NCI-H510A (cell line): ENCODE measurements at places on chromosomes 4 and X.

DNA sequence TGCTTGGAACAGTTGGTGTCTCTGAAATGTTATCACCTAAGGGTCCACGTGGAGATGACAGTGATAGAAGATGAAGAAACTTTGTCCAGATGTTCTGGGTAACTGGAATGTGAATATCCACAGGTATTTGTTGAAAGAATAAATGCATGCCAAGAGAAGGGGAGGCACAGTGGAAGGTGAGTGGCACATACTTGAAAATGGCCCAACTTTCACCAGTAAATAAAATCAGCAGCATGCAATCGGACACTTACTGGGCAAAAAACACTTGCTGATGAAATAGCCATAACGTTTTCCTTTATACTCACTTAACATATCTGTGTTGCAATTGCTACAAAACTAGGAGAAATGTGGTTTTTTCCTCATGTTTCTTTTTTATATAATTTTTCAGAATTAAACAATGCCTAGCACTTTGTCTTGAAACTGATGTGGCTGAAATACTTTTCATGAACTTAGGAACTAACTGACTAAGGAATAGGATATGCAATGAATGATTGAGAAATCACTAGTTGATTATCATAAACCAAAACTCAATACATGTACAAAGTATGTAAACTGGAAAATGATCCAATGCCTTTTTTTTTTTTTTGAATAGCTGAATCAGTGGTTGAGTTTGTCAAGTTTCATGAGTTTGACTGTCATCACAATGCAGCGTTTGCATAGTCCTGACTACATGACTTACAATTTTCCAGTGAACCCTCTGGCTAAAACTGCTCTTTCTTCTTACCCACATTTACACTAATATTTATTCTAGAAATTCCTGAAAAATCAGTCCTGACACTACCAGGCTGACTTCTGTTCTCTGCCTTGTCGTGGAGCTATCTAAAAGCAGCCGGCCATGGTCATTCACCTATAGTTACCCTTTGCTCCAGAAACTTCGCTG lies 127.4 kb downstream of the CPE start:
- DNase-seq: no peak

DNA sequence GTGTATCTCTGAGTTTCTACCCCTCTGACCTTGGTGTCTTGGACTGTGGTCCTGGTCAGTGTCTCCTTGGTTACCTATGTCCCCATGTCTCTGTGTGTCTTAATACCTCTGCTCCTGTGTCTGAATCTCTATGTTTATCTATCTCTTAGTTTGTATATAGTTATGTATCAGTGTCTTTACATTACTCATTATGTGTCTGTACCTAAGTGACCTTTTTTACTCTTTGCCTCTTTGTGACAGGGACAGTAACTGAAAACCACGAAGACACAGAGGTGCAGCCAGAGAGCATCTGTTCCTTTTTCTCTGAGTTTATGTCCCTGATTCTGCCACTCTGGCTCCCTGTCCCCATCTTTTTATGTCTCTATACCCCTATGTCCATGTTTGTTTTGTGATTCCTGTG lies 49.4 kb downstream of the ITIH6 start:
- no peak for DNase-seq

GRCh38 chr4:20044966-20045365 lies 206.7 kb upstream of the SLIT2 start:
- DNase-seq: no peak

DNA sequence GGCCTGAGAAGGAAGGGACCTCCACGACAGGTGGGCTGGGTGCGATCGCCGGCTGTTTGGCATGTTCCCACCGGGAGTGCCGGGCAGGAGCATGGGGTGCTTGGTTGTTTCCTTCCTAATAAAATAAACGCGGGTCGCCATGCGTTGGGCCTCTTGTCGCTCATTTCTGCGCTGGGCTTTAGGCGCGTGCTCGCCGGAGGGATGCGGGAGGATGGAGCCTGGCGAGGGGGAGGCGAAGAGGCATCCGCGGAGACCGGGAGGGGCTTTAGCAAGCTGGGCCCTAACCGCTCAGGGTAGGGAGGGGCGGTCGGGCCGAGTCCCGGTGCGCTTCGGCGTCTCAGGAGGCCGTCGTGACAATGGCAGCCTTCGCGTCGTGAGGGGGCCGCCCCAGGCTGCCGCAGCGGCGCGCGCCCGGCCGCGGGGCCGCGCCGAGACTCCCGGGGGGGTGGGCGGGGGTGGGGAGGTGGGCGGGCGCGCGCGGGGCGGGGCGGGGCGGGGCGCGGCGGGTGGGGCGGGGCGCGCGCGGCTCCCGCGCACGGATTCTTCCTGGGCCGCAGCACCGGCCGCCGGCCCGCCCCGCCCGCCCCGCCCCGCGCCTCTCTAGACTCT lies 476 bp upstream of the GDI1 start:
- no peak for DNase-seq

DNA sequence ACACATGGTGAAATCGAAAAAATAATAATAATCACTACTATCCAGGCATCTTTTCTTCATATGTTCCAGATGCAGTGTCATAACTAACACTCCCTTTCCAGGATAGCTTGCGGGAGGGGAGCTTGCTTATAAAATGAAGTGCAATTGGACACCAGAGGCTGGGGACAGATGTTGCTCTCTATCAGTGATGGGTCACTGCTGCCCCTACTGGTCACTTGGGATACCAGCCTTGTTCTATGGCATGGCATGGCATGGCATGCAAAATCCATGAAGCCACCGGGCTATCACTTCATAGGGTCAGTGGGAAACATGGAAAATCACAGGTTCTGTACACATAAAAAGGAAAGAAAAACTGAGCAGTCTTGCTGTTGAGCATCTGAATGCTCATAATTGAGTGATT lies 168.1 kb downstream of the GLRA2 start:
- DNase-seq: peak; percentile 10

DNA sequence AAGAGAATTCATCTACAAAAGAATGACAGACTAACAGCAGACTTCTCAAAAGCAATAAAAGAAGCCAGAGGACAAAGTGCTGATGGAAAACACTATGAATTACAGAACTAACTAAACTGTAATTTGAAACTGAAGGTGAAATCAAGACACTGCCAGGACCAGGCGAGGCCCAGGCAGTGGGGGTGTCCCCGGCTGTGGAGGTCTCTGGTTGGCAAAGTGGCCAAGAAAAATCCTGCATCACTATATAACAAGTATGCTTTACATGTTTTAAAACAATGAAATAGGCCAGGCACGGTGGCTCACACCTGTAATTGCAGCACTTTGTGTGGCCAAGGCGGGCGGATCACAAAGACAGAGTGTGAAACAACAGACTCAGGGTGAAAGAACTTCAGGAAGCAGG lies 32.9 kb downstream of the CHM start:
- DNase-seq: no peak

- no peak for DNase-seq
Measured at GRCh38 chrX:149495573-149496071, 9.5 kb downstream of the IDS start.

- DNase-seq: no peak
Measured at GRCh38 chr4:186912606-186913005, 188.9 kb upstream of the FAT1 start.

DNA sequence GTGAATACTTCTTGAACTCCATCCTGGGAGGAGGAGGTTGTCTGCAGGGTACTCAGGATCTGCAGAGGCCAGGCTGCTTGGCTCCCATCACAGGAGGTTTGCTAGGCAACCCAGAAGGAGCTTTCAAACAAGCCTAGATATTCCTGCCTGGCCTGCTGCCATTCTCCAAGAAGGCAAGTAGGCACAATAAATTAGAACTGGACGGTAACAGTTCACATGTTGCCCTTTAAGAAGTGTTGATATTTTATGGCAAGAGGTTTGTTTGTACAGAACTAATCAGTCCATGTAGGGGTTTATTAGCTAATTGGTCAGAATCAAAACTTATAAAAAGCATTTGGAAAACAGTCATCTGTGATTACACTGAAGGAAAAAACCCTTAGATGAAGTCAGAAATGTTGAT lies 39.3 kb downstream of the SYNPO2 start:
- no peak for DNase-seq

GRCh38 chrX:101025126-101025525 lies 26.8 kb downstream of the TRMT2B start:
- DNase-seq: no peak

DNA sequence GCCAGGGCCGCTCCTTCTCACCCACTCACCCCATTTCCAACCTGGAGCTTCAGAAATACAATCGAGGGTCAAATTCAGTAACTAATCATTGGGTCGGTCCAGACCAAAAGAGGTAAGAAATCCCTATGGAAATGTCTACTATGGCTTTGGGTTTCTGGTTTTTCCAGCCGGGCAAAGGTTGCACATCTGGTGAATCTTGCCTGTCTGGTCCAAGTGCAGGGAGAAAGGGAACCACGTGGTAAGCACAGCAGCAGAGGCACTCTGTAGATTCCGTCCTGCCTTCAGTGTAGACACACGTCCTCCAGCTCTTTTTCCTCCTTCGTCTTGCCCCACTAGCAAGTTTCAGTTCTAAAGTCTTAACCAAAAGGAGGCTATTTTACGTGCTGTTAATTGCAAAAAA lies 218.0 kb upstream of the JADE1 start:
- no peak for DNase-seq

- DNase-seq: no peak
Measured at GRCh38 chr4:68617003-68617698, 41.0 kb upstream of the UGT2B17 start.

DNA sequence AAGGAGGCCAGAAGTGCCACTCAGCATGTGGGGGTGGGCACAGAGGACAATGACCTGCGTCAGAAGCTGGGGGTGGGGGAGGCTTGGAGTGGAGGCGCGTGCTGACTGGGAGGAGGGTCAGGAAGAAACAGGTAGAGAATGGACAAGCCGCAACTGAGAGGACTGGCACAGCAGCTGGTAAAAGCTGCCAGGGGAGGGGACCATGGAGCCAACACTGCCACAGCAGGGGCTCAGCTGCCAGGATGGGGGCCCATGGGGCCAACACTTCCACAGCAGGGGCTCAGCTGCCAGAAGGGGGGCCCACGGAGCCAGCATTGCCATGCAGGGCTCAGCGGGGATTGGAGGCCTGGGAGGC lies 19.1 kb downstream of the RNF212 start:
- DNase-seq: no peak

GRCh38 chrX:21658152-21658737 lies at the start of gene KLHL34:
KLHL34 (minus strand) TSS chrX:21658330; CDS start chrX:21657788, 542 bp downstream.
- DNase-seq: no peak

- DNase-seq: no peak
Measured at GRCh38 chrX:72001906-72002305, 91.3 kb downstream of the NHSL2 start.

DNA sequence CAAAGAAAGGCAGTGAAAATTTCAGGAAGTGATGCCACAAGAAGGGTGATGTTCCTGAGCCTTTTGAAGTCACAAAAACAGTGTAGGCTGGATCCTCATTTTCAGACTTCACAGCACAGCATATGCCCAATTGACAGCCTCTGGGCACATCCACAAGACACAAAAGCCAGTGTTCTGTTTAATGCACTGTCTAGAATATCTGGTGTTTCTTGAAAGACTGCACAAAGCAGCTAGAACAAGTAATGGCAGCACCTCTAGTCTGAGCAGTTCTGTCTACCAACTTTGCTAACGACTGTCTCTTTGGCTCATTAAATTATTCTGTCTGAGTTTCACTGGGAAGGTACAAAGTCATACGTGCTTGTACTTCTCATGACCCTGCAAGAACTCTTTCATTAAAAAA lies 417.1 kb upstream of the GALNT7 start:
- no peak for DNase-seq

- DNase-seq: no peak
Measured at GRCh38 chr4:139153411-139154133, 23.4 kb downstream of the ELF2 start.

GRCh38 chr4:38114386-38115150 lies 154.4 kb downstream of the PTTG2 start:
- no peak for DNase-seq

GRCh38 chr4:181897935-181898334 lies 345.3 kb upstream of the TENM3 start:
- no peak for DNase-seq

- no peak for DNase-seq
Measured at GRCh38 chr4:76233529-76233928, 18.0 kb upstream of the FAM47E start.

DNA sequence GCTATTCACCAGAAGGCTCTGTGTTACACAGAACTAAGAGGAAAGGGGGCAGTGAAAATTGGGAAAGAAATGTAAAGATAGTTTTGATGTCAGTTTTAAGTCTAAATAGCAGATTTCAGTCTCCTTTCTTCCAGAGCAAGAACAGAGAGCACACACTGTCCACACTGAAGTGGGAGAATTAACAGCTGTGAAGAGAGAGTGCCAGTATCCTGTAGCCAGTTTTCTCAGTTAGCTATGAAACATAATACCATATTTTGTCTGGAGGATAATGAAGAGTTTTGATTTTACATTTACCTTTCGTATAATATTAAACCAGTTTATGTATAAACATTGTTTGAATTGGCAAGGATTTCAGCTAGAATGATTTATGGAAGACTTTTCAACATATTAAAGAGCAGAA lies 35.1 kb downstream of the FBXO8 start:
- no peak for DNase-seq

DNA sequence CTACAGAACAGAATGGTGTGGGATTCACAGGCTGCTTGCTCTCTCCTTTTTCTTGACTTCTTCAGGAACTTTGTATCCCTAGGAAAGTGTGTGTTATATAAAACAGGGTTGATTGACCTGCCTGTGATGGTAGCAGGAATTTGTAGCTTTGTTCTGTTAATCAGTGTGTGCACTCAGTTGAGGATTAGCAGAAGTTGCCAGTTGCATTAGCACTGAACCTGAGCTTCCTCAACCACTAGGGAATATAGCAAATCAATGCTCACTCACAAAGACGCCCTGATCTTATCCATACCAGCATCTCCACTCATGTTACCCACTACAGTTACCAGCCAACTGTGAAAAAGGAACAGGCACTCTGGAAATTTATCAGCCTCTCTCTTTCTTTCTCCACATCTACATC lies 319.1 kb upstream of the EMCN start:
- no peak for DNase-seq

- DNase-seq: no peak
Measured at GRCh38 chrX:33138677-33139249, 72.6 kb downstream of the DMD start.

GRCh38 chr4:118888666-118889311 lies at the start of gene SYNPO2:
SYNPO2 (plus strand) TSS chr4:118888854; CDS start chr4:118889037, 183 bp downstream.
- DNase-seq: peak; percentile 9

GRCh38 chr4:118729287-118730286 lies 44.4 kb downstream of the METTL14 start:
- no peak for DNase-seq

DNA sequence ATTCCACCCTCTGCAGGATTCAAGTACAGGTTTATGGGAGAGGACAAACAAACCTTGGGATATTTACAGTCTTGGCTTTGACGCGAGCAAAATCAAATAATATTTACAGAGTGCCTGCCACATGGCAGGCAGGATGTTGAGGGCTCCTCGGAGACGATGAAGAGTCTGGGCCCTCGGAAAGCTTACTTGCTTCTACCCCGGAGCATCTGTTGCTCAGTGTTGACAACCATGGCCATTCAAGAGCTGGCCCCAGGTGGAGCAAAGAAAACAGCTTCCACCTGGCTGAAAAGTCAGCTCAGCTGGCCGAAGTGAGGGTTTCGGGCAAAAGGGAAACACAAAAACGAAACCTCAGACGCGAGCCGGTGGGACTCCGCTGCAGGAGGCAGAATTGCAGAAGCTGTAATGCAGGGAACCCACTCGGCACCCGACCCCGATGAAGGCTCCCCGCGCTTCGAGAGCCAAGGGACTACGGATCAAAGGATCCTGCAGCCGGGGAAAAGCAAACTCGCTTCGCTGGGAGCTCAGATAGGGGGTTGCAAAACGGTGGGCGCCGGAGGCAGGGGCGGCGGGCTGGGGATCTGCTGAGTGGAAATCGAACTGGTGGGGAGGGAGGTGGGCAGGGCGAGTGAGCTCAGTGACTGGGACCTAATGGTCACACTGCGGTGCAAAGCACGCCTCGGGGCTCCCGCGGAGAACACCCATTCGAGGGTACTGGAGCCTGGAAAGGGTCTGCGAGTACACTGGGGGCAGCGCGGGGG lies 805 bp downstream of the ATP8A1 start:
- DNase-seq: no peak
